ENCODE measurements at places on chromosomes 1 and 21.

DNA sequence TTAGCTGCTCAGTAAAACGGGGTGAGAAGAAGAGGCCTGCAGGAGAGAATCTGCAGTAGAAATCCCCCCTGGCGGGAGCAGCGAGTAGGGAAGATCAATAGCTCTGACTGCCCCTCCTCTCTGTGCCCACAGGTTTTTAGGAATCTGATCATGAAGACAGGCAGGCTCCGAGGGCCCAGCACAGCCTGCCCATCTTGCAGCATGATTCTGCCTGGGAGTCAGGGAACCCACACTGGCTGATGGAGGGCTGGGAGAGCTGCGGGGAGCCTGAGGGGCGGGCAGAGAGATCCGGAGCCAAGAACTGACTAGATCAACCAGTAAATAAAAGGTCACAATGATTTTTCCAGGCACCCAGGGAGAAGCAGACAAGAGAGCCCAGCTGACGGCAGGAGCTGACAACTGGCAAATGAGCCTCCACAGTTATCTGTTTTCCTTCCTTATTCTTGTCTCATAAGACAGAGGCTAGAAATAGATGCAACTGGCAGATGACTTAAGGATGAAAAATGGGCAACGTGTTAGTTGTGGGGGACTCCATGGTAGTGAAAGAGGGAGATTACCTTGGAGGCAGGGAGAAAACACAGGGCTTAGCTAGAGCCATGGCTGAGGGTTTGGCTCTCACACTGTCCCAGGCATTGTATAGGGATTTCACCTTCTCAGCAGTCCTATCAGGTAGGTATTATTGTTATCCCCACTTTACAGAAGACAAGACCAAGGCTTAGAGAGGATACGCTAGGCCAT is 116.2 kb downstream of the PLXNA2 start:
- no peak for DNase-seq

DNA sequence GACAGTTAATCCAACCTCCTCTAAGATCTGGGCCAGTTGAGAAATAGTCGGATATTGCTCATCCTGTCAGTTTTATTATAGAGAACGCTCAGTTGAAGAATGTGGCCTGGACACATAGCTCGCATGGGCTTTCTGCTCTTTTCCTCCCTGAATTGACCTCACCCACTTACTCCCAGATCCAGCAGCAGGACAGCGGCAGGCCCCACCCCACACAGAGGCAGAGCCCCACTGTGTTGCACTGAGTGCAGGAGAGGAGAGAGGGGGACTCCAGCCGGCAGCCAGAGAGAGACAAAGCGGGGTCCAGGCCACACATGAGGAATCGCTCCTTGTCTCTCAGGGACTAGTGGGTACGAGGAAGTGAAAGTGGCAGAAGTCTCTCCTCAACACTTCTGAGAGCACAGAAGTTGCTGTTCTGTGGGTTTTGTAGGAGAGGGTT is 78.6 kb downstream of the LAMC1 start:
- no peak for DNase-seq

GRCh38 chr21:43345746-43346409 is 81.1 kb downstream of the SIK1 start:
- DNase-seq = no peak

DNA sequence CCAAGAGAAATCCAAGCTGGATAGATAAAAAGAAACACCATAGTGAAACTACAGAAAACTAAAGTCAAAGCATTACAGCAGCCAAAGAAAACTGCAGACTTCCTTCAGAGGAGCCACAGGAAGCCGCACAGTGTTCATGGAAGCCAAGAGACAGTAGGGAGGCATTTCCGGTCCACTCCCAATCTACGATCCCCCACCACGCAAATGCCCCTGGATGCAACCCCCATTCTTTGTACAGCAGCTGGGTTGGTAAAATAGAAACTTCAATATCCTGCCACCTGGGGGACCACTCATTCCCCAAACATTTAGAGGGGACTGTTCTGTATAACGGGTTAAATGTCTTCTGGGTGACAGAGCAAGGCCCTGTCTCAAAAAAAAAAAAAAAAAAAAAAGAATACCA is 43.9 kb upstream of the TSPEAR start:
- no peak for DNase-seq

GRCh38 chr1:108585313-108585712 is 25.4 kb downstream of the EEIG2 start:
- DNase-seq = no peak

DNA sequence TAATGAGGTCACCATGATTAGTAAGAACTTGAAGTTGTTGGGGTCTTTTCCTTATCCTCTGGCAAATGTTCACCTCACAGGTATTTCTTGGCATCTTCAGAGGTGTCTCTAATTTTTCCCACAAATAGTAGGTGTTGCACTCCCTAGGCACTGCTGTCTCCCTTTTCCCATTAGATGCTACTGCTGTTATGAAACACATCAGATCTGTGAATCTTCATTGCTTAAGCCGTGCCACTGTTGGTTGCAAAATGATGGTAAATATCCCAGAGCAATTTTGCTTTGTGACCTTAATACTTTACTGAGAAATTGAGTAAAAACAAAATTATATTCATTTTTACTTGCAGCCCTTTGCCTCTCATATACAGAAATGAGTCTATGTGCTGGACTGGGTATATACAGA is 169.6 kb downstream of the KCNK2 start:
- no peak for DNase-seq

DNA sequence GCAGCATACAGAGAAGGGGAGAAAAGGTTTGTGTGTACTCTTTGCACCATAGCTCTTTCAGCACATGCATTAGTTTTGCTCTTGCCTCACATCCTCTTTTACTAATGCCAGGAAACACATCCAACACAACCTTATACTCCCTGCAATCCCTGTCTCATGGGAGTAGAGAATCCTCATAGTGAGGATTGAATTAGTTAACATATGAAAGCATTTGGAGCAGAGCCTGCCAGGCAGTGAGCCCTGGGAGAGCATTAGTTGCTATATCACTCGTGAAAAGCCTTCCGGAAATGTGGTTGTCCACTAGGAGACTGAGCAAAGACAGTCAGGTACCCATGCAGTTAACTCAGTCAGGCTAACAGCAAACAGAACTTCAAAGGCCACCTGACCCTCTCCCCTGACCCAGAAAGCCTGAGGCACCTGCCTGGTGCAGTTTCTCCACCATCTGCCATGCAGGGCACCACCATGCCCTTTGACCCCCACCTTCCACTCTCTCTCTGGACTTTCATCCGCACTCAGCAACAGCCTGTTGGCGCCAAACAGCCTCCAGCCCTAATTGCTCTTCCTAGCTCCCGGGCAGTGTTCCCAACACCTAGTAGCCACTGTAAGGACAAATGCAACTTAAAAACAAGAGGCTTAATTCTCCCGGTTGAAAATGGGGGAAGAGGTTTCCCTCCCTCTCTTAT is 14.9 kb upstream of the AGT start:
- DNase-seq = no peak

- DNase-seq = no peak
These were observed 19.1 kb downstream of the MATN1 start for GRCh38 chr1:30704271-30704670.

GRCh38 chr1:103459346-103459745 is 66.2 kb upstream of the RNPC3 start:
- DNase-seq = no peak

GRCh38 chr1:209886219-209886536 is 51.8 kb upstream of the SYT14 start:
- no peak for DNase-seq

DNA sequence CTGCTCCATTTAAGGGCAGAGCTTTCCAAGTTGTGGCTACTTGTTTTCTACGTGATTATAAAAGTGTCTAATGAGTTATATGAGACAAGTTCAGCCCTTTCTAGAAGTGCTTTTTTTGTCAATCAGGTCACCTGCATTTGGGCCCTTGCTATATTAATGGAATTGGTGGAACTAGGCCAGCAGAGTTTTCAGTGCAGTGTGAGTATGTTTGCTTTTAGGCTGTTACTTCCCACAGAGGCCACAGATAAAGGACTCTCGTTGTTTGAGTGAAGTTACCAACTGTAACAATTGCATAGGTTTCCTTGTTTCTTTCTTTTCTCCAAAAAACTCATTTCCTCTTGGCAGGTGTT is 10.9 kb downstream of the SMAP2 start:
- DNase-seq = no peak

DNA sequence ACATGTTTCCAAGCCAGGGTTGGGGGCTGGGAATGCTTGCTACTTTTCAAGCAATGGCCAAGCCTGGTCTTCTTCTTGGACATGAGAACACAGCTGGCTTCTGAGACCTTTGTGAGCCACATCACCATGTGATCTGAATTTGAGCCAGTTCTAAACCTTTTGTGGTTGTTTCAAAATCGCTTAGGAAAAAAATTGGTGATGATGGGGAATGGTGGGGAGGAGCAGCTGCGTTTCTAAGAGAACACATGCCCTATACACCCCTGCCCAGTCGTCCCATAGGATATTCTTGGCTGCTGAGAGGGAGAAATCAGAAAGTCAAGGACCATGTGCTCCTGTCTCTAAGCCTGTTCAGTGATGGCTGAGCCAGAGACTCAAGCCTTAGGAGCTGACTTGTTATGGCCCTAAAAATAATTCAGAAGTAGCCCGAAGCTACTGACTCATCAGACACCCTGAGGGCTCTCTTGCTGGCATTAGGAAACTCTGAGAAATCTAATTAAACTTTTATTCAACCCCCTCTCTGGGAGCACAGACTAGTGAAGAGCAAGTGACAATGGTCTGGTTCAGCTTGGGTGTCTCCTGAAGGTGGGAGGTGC is 30.5 kb downstream of the CCDC185 start:
- DNase-seq = no peak

DNA sequence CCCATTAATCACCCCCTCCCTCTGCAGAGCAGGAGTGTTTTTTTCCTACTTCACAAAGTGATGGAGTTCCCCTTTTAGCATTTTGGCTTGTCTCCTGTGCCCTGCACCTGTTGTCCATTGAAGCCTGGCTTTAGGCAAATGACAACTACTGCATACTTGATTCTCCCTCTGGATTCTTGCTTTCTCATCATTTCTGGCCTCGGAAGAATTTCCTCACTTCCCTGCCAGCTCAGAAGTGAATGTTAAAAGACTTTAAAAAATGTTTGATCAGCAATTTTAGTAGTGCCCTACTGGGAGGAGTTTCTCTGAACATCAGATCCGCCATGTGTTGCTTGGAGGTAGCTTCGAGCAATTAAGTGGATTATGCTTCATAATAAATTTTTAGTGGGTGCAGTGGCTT is 28.1 kb downstream of the RCOR3 start:
- no peak for DNase-seq

GRCh38 chr1:18898567-18898966 is 3.8 kb downstream of the ALDH4A1 start:
- no peak for DNase-seq

GRCh38 chr1:109882288-109883245 is 28.1 kb upstream of the CSF1 start:
- DNase-seq = no peak

- DNase-seq = no peak
These were observed 35.2 kb downstream of the DNASE2B start for GRCh38 chr1:84433258-84434080.

DNA sequence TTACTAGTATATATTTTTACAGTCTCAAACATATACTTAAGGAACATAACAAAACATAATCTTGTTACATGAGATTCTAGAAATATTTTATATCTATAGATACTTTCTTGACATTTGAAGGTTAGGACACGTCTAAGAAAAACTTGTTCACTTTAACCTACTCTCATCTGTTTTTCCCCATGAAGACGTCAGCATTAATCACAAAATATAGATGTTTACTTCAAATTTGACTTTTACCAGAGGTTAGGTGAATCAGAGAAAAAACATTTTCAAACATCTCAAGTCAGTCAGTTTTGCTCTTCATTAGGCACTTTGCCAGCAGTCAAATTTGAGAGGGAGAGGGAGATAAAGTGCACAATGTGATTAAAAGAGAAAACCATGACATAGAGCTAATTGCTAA is 47.7 kb downstream of the BRINP3 start:
- no peak for DNase-seq

GRCh38 chr1:163796394-163796821 is 474.7 kb downstream of the NUF2 start:
- no peak for DNase-seq

DNA sequence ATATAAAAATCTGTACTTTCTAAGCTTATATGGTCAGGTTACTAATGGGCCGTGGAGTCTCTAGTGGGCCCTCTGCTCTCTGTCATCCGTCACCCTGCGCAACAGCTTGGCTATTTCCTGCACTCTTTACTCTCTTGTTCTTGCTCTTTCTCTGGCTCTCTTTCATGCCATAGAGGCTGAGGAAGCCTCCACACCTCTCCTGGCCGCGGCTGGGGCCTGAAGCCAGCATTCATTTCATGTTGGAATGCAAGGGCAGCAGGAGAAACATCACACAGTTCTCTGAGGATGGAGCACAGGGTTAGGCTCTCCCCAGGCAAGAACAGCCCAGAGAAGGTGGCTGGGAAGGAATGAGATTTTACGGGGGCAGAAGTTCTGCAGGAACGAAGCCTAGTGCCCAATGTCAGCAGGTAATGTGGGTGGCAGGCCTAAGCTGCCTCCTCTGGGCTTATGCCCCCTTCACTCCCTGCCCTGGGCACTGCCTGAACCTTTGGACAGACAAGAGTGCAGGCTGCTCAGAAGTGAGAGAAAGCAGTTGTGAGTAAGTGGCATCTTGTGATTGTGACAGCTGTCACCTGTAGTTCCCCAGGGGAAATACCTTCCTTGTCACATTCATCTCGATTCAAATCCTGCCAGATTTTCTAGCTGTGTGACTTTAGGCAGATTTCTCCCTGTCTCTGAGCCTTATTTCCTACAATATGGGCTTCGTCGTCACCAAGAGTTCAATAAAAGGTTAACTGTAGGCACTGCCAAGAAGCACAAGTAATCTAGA is 3.6 kb upstream of the FHAD1 start:
- DNase-seq = no peak

- DNase-seq = no peak
These were observed 11.2 kb upstream of the HOOK1 start for GRCh38 chr1:59803458-59804038.

GRCh38 chr1:158112994-158113758 is 67.5 kb upstream of the CD1D start:
- DNase-seq = no peak

DNA sequence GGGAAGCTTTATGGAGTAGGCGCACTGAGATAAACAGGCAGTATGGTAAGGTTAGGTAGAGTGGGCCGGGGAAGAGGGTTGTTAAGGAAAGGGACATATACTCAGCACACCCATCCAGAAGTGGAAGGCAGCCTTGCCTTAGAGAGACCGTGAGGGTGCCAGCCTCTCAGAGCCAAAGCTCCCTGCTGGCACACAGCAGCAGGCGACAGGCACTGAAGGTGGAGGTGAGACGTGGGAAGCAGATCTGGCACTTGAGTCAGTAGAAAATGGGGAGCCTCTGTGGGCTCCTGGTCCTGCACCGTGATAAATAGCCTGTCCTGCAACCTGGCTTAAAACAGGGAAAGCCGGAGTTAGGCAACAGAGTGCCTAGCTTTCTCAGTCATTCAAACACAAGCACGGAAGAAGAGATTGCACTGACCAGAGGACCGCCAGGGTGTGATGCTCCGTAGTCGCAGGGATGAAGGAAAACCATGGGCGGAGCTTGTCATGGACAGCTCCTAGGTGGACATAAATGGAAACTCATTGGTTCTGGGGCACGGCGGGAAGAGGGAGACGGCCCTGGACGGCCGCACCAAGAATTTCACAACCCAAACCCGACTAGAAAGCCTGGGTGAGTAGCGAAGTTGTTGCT is 15.5 kb downstream of the KCNK1 start:
- no peak for DNase-seq

GRCh38 chr1:177794376-177794991 is 175.4 kb downstream of the SEC16B start:
- DNase-seq = no peak

- DNase-seq = no peak
These were observed 133.5 kb upstream of the SOD1 start for GRCh38 chr21:31526040-31526439.
